ENCODE measurements at places on chromosomes 7 and 10. TPM values are rescaled to one million over a fixed set of nuclear protein-coding genes. Genes with fewer than 3 reads are reported as not detected.

PKD2L1 gene
- 0.20 TPM for total RNA-seq

RBP3 gene
- total RNA-seq: not detected

RBM20 gene
- total RNA-seq: 0.27 TPM

MOGAT3 gene
- total RNA-seq: not detected

PLCE1 gene
- total RNA-seq: 0.05 TPM

NUTM2D gene
- total RNA-seq: 3.2 TPM

STRA8 gene
- not detected for total RNA-seq

EGFR gene
- total RNA-seq: not detected

NDUFB2 gene
- 162 TPM for total RNA-seq

HYAL4 gene
- not detected for total RNA-seq

PRSS58 gene
- total RNA-seq: not detected

SPOCK2 gene
- 341 TPM for total RNA-seq

EN2 gene
- not detected for total RNA-seq

NCF1 gene
- total RNA-seq: 0.96 TPM

TMEM236 gene
- total RNA-seq: 0.02 TPM

BLNK gene
- total RNA-seq: not detected
